ENCODE measurements at places on chromosomes 13 and 19.

DNA sequence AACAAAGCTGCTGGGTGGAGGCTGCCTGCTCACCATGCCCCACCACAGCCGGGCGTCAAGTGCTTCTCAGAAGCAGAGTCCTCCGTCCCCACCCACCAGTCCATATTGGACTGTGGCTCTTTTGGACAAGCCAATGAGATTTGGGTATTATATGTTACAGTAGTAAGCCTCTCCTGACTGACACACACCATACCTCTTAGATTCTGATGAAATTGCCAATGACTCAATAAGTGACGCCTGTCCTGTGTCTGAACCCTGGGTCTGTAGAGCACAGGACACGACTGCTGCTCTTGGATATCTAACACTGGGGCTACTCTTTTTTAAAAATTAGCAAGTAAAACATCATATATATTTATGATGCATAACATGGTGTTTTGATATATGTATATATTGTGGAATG is 44.8 kb upstream of the UBAC2 start:
- DNase-seq, result no peak

DNA sequence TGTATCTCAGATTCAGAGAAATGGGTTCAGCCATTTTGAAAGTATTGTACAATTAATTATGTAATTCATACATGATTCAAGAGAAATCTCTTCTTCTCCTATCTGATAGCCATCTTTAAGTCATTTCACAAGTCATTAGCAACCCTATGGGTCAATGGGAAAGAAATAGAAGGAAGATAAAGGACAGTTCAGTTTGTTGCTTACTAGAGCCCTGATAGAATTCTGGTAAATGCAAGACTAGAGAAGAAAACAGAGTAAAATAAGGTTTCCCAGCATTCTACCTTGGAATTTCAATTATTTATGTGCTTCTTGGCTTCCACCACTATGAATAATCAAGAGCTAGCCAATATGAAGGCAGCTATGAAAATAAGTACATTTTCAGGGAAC is 117.7 kb downstream of the LHFPL6 start:
- no peak for DNase-seq

GRCh38 chr19:1605236-1606137 is at the start of gene UQCR11:
Gene UQCR11, minus strand, starts transcription at chr19:1605462. Its CDS starts 53 bp downstream, at chr19:1605409.
- peak; percentile 97 for DNase-seq

- DNase-seq, result no peak
Measured at GRCh38 chr19:58374200-58374599, 6.6 kb downstream of the ZNF837 start.

DNA sequence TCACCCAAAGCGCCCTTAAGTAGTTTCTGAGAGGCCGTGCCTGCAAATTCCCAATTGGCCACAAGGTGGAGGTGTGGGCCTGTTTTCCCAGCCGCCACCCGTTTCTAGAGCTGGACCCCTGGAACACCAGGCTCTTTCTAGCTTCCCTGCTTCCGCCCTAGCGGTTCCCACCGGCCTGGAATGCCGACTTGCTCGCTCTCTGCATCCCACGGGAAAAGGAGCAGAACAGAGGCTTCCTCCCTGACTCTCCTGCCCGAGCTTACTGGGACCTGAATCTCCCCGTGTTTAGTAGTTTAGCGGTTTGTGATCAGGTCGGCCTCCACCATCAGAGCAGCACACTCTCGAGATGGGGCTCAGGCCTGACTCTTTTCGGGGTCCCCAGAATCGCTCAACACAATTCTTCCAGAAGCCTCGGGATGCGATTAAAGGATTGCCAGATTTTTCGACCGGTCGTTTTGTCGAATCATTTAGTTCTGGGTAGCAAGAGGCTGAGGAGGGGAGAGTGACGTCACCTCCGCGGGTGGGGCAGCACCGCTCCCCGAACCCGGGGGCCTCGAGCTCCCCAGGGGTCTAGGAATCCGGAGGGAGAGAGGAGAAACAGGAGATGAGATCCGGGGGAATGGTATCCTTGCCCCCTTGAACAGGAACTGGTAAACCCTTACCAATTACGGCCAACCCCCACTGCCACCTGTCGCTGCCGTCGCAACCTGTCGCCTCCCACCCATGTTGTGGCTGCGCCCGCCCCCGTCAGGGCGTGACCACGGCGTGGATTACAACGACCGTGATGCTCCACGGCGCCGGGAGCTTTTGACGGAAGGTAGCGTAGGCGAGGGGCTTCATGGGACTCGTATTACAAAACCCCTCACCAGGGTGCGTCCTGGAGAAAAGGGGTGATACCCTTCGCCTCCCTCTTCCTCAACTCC is 8.0 kb downstream of the NAPSA start:
- DNase-seq, result peak; percentile 57

- DNase-seq, result no peak
Measured at GRCh38 chr13:35764326-35765015, 288.0 kb upstream of the MAB21L1 start.

DNA sequence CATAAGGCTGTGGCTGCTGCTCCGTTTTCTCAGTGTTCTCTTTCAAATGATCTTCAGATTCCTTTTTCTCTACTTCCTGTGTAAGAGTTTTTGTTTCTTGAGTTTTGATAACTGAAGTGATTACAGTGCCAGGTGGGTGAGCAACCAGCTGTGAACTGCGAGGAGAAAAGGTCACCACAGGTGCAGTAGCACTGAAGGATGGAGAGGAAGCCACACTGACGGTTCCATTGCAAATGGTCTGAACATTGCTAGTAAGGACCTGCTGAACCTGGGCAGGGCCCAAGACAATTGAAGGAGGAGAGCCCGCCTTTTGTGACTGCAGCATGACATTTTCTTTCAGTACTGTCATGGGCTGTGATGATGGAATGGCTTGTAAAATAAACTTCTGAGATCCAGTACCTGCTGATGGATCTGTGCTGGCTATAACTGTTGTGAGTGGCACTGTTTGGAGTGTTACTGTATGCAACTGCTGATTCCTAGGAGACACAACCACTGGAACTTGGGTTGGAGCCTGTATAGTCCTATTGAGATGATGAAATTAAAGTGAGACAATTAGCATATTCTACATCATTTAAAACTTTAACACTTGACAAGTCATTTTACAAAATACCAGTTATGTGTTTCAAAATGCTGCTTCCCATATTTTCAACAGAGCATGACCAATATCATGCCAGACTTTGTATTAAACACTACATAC is 85.5 kb downstream of the ELF1 start:
- DNase-seq, result no peak

GRCh38 chr13:24648983-24649687 is 31.1 kb upstream of the ATP12A start:
- no peak for DNase-seq

DNA sequence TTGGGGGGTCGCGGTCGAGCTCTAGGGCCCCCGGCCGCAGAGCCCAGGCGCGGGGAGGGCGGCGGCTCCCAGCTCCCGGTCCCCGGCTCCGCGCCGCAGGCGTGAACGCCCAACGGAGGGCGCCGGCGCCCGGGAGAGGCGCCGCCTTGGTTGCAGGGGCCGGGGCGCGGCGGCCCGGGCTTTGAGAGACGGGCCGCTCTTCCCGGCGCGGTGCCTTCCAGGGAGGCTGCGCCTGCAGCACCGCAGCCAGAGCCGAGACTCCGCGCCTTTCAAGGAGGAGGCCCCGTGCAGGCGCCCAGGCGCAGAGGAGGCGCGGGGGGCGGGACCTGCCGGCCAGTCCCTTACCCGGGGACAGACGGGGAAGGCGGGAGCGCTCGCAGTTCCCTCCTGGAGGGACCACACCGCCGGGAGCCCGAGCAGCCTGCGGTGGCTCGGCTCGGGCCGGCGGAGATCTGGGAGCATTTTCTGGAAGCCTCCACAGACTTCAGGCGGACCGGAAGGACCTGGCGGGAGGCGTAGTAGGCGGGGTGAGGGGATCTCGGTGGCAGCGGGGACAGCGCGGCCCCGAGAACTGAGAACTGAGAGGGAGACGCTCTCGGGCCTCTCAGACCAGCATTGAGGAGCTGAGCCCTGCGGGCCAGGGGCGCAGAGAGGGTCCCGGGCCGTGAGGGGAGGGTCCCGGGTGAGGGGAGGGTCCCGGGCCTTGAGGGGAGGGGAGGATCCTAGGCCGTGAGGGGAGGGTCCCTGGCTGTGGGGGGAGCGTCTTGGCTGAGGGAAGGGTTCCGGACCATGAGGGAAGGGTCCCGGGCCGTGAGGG is 25.5 kb upstream of the MCF2L start:
- no peak for DNase-seq

DNA sequence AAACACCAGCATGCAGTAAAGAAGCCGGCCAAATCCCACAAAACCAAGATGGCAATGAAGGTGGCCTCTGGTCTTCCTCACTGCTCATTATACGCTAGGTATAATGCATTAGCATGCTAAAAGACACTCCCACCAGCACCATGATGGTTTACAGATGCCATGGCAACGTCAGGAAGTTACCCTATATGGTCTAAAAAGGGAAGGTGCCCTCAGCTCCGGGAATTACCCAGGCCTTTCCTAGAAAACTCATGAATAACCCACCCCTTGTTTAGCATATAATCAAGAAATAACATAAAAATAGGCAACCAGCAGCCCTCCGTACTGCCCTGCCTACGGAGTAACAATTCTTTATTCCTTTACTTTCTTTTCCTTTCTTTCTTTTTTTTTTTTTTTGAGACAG is 21.1 kb upstream of the PLEKHF1 start:
- DNase-seq, result no peak

DNA sequence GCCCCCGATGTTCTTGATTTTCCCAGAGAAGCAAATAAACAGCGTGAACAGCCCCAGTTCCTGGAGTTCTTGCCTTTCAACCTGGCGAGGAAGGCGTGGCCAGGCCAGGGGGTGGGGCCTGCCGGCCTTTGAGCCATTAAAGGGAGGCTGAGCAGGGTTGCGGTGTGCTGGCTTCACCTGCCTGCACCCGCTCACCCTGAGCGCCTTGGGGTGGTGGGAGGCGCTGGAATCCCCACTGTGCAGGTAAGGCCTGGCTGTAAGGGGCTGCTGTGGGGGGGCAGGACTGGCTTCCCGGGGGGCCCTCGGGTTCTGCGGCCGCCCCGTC is 2.7 kb upstream of the MISP start:
- no peak for DNase-seq

- DNase-seq, result no peak
Measured at GRCh38 chr13:50649211-50649610, 194.3 kb downstream of the DLEU7 start.

DNA sequence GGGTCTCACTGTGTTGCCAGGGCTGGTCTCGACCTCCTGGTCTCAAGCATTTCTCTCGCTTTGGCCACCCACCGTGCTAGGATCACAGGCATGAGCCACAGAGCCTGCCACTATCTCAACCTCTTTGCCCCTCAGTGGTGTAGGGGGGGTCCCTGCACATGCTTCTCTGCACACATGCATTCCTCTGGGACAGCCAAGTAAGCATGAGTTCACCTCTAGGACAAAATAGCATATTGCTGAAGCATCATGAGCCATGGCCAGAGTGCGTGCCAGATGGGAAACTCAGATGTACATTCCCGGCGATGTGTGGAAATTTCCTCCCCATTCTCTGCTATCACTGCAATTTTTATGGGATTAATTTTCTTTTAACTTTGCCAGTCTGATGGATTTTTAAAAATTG is 23.1 kb downstream of the CHAF1A start:
- DNase-seq, result no peak

GRCh38 chr13:101204270-101205020 is 211.9 kb downstream of the NALCN start:
- no peak for DNase-seq

DNA sequence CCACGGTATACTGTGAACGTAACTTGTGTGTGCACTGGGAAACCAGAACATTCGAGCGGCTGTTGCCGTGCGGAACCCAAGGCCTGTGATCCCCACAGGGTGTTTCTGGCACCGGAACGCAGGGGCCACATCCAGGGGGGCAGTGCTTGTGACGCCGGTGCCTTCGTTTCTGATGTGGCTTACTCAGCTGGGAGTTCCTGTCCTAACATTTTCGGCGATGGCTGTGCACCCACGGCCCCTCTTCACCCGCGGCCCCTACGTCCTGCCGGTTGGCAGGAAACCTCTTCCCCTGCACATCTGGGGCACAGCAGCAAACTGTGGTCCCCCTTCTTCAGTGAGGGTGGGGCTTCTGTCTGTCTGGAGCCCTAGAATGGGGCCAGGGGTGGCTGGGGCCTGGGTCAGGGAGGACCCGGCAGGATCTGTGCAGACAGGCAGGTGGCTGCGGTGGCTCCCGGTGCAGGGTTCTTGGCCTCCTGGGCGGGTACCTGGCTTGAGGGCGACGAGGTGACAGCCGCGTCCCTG is 26.2 kb downstream of the CSNK1G2 start:
- no peak for DNase-seq

DNA sequence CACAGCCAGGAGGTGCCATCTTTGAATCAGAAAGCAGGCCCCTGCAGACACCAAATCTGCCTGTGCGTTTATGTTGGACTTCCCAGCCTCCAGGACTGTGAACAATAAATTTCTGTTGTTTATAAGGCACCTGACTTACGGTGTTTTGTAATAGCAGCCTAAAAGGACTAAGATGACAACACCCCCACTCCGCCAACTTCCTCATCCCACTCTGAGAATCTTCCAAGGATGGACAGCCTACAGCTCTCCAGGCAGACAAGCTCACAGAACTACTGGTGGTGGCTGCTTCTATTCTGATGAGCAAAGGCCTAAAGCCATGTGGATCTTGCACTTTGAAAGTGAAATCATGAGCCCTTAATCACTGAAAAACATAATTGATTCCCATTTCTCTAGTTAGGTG is 449.2 kb downstream of the TSHZ3 start:
- DNase-seq, result no peak

DNA sequence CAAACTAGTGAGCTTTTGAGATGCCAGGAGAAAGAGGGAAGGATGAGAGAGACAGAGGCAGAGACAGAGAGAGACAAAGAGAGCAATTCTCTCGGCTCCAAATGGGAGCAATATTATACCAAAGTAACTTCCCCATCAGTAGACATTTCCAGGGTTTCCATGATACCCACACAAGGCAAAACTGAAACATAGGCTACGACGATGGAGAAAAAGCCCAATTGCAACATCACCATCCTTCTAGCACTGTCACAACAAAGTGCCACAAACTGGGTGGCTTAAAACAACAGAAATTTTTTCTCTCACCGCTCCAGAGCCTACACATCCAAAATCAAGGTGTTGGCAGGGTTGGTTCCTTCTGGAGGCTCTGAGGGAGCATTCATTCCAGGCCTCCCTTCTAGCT is 81.4 kb downstream of the KCTD12 start:
- no peak for DNase-seq

DNA sequence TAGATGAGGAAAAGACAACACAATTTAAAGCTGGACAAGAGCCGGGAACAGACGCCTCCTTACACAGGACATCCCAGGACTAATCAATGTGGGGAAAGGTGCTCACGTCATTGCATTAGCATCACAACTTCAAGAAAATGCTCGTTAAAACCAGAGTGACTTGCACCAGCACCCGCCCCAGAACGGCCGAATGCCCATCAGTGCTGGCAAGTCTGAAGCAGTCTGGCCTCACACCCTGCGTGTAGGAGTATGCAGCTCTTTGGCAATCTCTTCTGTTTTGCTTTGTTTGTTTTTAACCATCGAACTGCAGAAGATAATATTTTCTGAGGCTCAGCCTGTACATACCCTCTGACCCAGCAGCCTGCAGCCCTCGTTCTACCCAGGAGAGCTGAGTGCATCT is 44.8 kb upstream of the LDLR start:
- no peak for DNase-seq

DNA sequence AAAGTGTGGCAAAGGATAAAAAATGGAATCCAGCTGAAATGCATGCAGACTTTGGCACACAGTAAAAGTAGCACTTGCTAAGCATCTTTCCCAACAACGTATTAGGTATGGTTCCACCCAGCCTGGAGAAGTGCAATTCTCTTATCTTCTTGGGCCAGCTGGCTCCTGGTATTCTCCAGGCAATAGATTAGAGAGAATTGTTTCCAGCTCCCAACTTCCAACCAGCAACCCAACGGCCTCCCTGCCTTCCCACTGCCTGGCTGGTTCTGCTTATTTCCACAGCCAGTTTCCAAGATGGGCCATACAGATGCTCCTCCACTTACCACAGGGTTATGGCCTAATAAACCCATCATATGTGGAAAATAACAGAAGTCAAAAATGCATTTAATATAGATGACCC is 133.4 kb downstream of the OXGR1 start:
- no peak for DNase-seq

Measured in NCI-H446 treated with DMSO at 0.1 percent for 48 hours (cell line).